Tibial nerve (tissue), 4 donors: ENCODE measurements at places on chromosomes 6 and 20.

GRCh38 chr6:68758559-68758958, 123.5 kb downstream of the ADGRB3 start:
- no peak for DNase-seq

DNA sequence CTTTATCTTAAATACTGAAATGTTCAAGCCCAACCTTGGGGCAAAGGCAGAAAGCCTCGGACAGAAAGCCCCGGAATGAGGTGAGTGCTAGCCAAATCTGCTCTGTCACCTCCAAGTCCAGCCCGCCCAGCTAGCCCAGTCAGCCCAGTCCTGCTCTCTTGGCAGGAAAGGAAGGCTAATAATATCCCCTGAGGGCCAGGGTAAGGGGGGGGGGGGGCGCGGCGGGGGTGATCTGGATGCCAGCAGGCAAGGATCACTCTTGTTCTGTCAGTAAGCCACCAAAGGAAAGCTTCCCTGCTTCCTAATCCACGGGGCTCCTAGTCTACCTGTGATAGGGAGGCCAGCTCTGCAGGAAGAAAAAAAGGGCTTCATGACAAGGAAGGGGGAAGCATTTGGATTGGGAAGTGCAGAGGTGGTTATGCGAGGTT, 1.1 kb downstream of the NDRG3 start:
- DNase-seq = no peak

- DNase-seq = no peak
Observed at GRCh38 chr20:57837208-57838035, 127.6 kb upstream of the PMEPA1 start.

- DNase-seq = no peak
Observed at GRCh38 chr6:113511100-113511499, 346.0 kb upstream of the MARCKS start.

DNA sequence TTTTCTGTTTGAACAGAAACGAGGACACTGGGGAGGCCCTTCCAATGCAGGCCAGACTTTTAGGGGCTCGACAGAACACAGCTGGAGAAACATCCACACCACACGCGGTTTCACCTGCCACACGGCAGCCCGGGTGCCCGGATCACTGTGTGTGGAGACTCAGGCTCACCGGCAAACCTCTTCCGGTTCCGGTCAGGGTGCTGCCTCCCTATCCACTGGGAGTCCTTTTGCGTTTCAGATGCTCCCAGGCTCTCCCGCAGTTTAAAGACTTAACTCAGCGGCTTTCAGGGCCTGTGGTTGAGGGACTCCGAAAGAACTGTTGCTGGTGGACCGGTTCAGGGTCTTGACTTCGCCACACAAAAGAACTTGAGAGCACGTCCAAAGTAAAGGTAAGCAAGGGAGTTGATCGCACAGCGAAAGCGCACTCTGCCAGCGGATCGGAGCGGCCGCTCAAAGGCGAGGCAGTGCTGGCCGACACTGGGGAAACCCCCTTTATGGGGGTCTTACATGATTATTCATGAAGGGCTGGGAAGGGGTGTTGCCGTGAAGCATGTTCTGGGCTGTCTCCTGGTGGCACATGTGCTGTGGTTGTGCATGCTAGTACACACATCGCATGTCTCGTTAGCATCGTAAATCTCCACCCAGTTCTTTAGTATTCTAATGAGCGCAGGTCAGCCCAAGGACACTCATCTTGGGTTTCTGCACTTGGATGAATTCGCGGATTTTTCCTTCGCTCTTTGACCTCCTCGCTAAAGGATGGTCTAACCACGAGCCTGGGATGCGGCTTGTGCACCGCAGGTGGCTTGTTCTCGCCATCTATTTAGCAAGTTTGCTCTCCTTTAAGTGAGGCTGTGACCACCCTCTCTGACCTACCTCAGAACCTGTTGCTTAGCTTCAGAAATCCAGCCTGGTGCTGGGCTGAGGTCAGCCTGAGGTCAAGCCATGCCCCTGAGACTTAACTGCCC, 180.3 kb downstream of the CDH26 start:
- DNase-seq = no peak

GRCh38 chr6:137701942-137702341, 165.1 kb upstream of the TNFAIP3 start:
- DNase-seq = no peak
